Thoracic aorta (tissue), 2 donors: ENCODE measurements at places on chromosomes 16 and 17. TPM values are rescaled to one million over a fixed set of nuclear protein-coding genes. Genes with fewer than 3 reads are reported as not detected.

DNA sequence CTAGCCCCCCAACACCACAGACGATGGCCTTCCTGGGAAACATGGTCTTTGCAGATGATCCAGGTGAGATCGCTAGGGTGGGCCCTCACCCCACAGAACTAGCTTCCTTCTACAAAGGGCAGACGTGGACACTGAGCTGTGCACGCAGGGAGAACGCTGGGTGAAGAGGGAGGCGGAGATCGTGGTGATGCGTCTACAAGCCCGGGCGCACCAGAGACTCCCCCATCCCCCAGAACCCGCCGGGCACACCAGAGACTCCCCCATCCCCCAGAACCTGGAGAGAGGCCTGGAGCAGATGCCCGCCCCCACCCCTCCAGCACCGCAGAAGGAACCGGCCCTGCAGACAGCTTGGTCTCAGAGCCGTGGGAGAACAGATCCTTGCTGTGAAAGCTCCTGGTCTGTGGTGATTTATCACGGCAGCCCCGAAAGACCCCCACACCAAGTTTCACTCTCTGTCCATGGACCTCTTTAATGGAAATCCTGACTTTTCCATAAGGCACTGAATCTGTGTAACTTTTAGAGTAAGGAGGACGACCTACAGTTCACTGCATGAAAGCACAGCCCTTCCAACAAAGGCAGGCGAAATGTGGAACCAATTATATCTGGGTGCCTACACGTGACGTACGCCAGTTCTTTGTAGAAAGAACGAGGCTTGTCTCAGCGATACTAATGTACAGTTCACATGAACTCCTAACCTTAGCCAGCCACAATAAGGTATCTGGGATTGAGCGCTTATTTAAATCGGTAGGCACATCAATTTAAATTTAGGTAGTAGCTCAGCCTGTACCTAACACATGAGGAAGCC, 88.5 kb downstream of the ANKRD11 start:
- no peak for DNase-seq
- H3K4me3 ChIP-seq = no peak overlapping the region
- no peak overlapping the region for H3K27ac ChIP-seq
- H3K36me3 ChIP-seq = no peaks in the 10 kb centered on the region
- peaks cover 5% of the 10 kb centered on the region for H3K4me1 ChIP-seq
- no peaks in the 10 kb centered on the region for H3K27me3 ChIP-seq

- no peak overlapping the region for H3K27ac ChIP-seq
- no peak overlapping the region for H3K4me3 ChIP-seq
- no peaks in the 10 kb centered on the region for H3K4me1 ChIP-seq
- no peaks in the 10 kb centered on the region for H3K36me3 ChIP-seq
- DNase-seq = no peak
Observed at GRCh38 chr17:51666971-51667705, 406.8 kb downstream of the UTP18 start.

Gene GPR142
- not detected for total RNA-seq

Gene RHBDL1
- 8.0 TPM for total RNA-seq

- H3K36me3 ChIP-seq = no peaks in the 10 kb centered on the region
- H3K4me1 ChIP-seq = peaks cover 7% of the 10 kb centered on the region
- peak overlapping the region; percentile 63 for H3K4me3 ChIP-seq
- no peaks in the 10 kb centered on the region for H3K27me3 ChIP-seq
- no peak for DNase-seq
Observed at GRCh38 chr17:65278050-65278819, 141.1 kb downstream of the RGS9 start.

- H3K27me3 ChIP-seq = no peaks in the 10 kb centered on the region
- no peak overlapping the region for H3K27ac ChIP-seq
- no peak overlapping the region for H3K4me3 ChIP-seq
Observed at GRCh38 chr17:49063652-49064051, 66.5 kb downstream of the IGF2BP1 start.

Gene SEZ6L2
- total RNA-seq = 1.4 TPM

DNA sequence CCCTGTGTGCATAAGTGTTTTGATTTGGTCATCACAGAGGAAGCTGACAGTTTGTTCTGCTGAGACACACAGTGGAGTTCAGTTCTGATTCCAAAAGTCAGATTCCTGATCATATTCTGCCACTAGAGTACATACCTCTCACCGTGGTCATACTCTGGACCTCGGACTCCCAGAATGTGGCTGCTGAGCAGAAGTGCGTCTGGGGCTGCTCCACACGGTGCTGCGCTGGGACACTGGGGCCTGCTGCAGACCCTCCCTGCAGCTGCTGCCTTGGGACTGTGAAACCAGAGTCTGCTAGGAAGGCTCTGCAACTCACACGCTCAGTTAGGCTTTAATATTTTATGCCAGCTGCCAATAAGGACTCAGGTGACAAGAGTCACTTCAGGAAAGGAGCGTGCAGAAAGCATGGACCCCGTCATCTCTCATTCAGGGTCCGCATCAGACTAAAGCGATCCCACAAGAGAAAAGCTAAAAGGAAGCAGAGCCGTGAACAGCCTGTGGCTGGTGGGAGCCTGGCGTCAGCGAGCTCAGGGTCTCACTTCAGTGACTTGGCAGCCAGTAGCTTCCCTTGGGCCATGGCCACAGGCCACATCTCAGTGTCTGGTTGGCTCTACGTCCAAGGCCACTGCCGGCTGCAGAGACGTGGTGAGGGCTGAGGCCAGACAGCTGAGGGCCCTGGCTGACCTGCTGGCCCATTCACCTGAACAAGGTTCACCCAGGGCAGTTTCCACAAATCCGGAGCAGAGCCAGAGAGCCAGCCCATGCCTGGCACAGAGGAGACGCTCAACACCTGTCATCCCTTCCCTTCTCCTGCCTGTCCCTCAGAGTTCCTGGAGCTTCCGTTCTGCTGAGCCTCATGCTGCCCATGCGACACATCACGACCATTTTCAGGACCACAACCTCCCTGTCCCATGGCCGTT, 24.7 kb upstream of the KIFC3 start:
- peak overlapping the region; percentile 9 for H3K27ac ChIP-seq
- no peaks in the 10 kb centered on the region for H3K36me3 ChIP-seq
- no peak for DNase-seq
- no peaks in the 10 kb centered on the region for H3K27me3 ChIP-seq
- peaks cover 3% of the 10 kb centered on the region for H3K4me1 ChIP-seq
- no peak overlapping the region for H3K4me3 ChIP-seq

DNA sequence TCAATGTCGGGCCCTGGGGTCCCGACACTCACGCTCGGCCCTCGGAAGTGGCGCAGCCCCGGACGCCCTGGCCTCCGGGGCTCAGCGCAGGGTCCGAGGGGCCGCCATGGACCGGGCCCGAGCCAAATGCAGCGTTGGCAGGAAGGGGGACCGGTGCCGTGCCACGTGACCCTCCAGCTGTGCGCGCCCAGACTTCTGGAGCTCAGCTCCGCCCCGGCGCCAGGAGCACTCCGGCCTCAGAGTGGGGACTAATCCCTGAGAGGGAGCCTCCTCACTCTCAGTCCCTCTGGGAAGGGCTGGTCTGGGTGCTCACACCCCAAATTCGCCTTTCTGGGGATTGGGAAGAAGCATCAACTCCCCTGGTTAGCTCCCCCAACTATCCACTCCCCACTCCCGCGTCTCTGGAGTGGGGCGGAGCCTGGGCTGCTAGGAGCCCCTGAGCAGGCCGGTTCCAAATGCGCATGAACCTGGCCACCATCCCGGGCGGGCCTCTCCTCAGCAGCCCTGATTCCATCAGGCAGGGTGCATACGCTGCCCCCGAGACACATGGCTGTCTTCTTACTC, at the start of gene B3GNT9:
TSS of gene B3GNT9 (minus strand) at position 166 of the 564 bp plus-strand sequence. CDS start 513 bp downstream, outside the sequence.
- H3K27me3 ChIP-seq = no peaks in the 10 kb centered on the region
- H3K4me3 ChIP-seq = peak within 1 kb of the TSS; percentile 96
- DNase-seq = no peak
- H3K4me1 ChIP-seq = peaks cover 7% of the 10 kb centered on the region
- peaks cover 5% of the 10 kb centered on the region for H3K36me3 ChIP-seq

- no peaks in the 10 kb centered on the region for H3K27me3 ChIP-seq
- no peaks in the 10 kb centered on the region for H3K4me1 ChIP-seq
- DNase-seq = no peak
- no peak overlapping the region for H3K27ac ChIP-seq
- H3K4me3 ChIP-seq = no peak overlapping the region
Observed at GRCh38 chr17:35895636-35896587, 15.8 kb upstream of the CCL5 start.

GRCh38 chr17:37219876-37220606, 155.7 kb upstream of the C17orf78 start:
- H3K36me3 ChIP-seq = peaks cover 5% of the 10 kb centered on the region
- H3K4me1 ChIP-seq = no peaks in the 10 kb centered on the region
- H3K27ac ChIP-seq = no peak overlapping the region
- H3K27me3 ChIP-seq = no peaks in the 10 kb centered on the region
- H3K4me3 ChIP-seq = no peak overlapping the region
- DNase-seq = no peak

Gene CKLF
- 39.8 TPM for total RNA-seq

GRCh38 chr17:57451191-57451590, 194.9 kb downstream of the MSI2 start:
- no peaks in the 10 kb centered on the region for H3K27me3 ChIP-seq
- no peak overlapping the region for H3K4me3 ChIP-seq
- no peaks in the 10 kb centered on the region for H3K36me3 ChIP-seq

DNA sequence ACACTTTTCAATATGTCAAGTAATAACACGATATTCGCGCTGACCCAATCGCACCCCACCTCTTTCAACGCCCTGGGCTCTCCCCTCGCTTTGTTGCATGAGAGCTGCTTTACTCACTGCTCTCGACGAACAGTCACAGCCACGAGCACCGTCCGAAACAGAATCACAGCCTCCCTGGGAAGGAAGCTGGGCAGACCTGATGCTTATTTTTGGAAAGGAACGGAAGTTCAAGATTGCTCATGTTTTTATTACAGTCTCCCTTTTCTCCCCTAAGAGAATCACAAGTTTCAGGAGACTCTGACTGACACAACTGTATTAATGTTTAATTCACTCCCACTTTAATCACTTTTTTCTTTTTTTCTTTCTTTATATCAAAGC, 67.8 kb downstream of the ANKRD11 start:
- H3K36me3 ChIP-seq = no peaks in the 10 kb centered on the region
- H3K27ac ChIP-seq = peak overlapping the region; percentile 77
- H3K4me1 ChIP-seq = peaks cover 55% of the 10 kb centered on the region
- H3K4me3 ChIP-seq = peak overlapping the region; percentile 48
- H3K27me3 ChIP-seq = no peaks in the 10 kb centered on the region

DNA sequence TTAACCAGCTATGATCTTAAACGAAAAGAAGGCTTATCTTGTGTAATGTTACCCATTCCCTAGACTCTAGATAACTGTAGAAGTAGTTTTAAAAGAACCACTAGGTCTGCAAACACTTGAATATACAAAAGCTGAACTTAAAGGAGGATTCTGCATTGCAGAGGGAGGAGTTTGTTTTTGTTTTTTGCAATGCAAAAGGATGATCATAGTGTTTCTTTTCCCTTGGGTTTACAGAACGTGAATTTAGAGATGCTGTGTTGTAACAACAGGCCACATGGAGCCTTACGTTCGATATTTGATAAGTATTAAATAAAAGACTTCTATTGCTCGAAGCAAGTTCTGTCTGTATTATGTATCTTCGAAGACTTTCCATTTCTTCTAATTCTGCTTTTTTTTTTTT, 77.6 kb downstream of the CHD9 start:
- peak overlapping the region; percentile 89 for H3K27ac ChIP-seq
- no peaks in the 10 kb centered on the region for H3K27me3 ChIP-seq
- peaks cover 12% of the 10 kb centered on the region for H3K4me1 ChIP-seq

- H3K27me3 ChIP-seq = no peaks in the 10 kb centered on the region
- no peaks in the 10 kb centered on the region for H3K36me3 ChIP-seq
- no peak for DNase-seq
- H3K4me1 ChIP-seq = no peaks in the 10 kb centered on the region
- H3K27ac ChIP-seq = no peak overlapping the region
Observed at GRCh38 chr16:49504626-49505025, 131.0 kb downstream of the C16orf78 start.

GRCh38 chr17:58020401-58020800, 13.4 kb upstream of the SRSF1 start:
- H3K27ac ChIP-seq = no peak overlapping the region
- H3K4me3 ChIP-seq = no peak overlapping the region
- no peaks in the 10 kb centered on the region for H3K27me3 ChIP-seq
- no peak for DNase-seq
- no peaks in the 10 kb centered on the region for H3K4me1 ChIP-seq

GRCh38 chr16:88375236-88375975, 7.4 kb upstream of the ZNF469 start:
- no peak overlapping the region for H3K27ac ChIP-seq
- no peaks in the 10 kb centered on the region for H3K36me3 ChIP-seq
- H3K27me3 ChIP-seq = no peaks in the 10 kb centered on the region
- H3K4me1 ChIP-seq = no peaks in the 10 kb centered on the region
- H3K4me3 ChIP-seq = no peak overlapping the region

GRCh38 chr17:77420804-77421629, 280.2 kb downstream of the SEC14L1 start:
- H3K4me1 ChIP-seq = peaks cover 62% of the 10 kb centered on the region
- H3K36me3 ChIP-seq = no peaks in the 10 kb centered on the region
- no peak for DNase-seq
- no peaks in the 10 kb centered on the region for H3K27me3 ChIP-seq
- H3K4me3 ChIP-seq = peak overlapping the region; percentile 5

DNA sequence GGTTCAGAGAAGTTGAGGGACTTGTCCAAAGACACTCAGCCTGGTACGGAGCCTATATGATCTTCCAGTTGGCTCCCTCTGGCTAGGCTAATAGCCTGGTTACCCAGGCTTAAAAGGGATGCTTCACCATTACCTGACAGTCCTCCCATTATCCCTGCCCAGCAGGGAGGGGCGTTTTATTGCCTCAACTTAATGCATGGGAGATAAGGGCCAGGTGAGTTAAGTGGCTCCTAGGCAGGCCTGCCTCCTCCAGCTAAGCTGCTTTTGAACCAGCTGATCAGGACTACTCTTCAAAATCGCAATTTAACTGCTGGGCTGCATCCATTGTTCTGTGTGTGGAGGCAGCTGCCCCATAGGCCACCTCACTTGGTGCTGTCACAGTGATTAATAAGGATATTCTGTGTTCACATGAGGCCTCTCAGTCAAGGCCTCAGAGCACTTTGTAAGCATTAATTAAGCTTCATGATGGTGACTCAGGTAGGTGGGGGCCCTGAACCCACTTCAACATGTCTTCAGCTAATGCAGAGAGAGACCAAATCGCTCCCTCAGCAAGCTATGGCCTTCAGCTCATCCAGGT, 27.9 kb downstream of the SMPD3 start:
- H3K27ac ChIP-seq = no peak overlapping the region
- H3K36me3 ChIP-seq = no peaks in the 10 kb centered on the region
- no peak overlapping the region for H3K4me3 ChIP-seq
- no peaks in the 10 kb centered on the region for H3K4me1 ChIP-seq

DNA sequence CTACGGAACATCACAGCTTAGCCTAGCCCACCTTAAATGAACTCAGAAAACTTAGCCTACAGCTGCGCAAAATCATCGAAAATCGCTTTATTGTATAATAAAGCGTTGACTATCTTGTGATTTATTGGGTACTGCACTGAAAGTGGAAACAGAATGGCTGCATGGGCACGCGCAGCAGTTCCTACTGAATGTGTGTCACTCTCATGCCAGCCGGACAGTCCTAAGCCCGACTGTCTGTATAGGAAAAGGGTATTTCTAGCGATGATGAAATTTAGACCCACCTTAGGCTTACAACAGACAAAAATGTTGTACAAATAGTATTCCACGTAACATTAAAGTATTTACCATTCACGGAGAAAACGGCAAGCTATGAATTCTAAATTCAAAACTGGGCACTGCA, 9.3 kb downstream of the FBXO31 start:
- H3K27ac ChIP-seq = no peak overlapping the region
- no peak for DNase-seq
- no peaks in the 10 kb centered on the region for H3K27me3 ChIP-seq
- no peaks in the 10 kb centered on the region for H3K36me3 ChIP-seq
- H3K4me1 ChIP-seq = peaks cover 8% of the 10 kb centered on the region
- no peak overlapping the region for H3K4me3 ChIP-seq
